Tibial nerve (tissue), 4 donors: ENCODE measurements at places on chromosomes 2 and 18.

DNA sequence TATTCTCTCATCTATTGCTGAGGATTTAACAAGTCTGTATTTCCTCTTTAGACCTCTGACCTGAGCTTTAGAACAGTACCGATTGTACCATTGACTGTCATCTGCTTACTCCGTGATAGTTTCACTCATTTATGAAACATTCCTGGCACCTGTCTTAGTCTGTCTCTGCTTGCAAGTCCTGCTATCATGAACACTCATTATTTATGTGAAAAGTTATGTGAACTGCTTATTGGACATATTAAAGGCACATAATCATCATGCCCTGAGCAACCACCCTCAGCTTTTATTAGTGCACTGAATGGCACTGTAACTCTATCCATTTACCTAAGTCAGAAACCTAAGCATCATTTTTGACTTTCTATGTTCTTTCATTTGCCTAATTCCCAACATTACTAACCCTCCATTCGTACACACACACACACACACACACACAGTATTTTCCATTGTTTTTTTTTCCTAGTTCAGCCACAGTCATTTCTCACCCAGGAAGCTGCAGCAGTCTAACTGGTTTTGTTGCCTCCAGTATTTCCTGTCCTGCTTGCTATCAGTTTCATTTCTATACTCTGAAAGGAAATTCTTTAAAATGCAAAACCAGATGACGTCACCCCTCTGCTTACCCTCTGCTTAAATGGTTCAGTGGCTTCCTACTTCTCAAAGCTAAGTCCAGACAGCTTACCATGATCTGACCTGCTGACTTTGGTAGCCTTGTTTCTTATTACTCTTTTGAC is 146.1 kb downstream of the HAUS1 start:
- DNase-seq, result no peak

GRCh38 chr2:100460904-100461530 is 9.3 kb upstream of the NMS start:
- no peak for DNase-seq

DNA sequence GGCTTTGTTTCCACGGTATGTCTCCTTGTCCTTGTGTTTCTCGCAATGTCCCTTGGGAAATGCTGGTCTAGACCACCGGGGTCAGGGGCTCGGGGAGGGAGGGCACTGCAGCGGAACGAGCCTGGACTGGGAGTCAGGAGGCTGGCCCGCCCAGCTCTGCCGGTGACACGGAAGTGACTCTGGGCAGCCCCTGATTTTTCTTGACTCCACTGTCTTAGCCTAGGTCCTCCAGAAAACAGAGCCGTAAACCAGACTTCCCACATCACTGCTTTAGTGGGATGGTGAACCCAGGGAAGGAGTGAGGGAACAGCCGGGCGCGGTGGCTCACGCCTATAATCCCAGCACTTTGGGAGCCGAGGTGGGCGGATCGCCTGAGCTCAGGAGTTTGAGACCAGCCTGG is 144.2 kb downstream of the ASB1 start:
- no peak for DNase-seq

GRCh38 chr2:9799011-9799596 is 44.2 kb upstream of the TAF1B start:
- DNase-seq, result no peak

GRCh38 chr2:203261326-203262159 is 22.7 kb downstream of the CYP20A1 start:
- no peak for DNase-seq

DNA sequence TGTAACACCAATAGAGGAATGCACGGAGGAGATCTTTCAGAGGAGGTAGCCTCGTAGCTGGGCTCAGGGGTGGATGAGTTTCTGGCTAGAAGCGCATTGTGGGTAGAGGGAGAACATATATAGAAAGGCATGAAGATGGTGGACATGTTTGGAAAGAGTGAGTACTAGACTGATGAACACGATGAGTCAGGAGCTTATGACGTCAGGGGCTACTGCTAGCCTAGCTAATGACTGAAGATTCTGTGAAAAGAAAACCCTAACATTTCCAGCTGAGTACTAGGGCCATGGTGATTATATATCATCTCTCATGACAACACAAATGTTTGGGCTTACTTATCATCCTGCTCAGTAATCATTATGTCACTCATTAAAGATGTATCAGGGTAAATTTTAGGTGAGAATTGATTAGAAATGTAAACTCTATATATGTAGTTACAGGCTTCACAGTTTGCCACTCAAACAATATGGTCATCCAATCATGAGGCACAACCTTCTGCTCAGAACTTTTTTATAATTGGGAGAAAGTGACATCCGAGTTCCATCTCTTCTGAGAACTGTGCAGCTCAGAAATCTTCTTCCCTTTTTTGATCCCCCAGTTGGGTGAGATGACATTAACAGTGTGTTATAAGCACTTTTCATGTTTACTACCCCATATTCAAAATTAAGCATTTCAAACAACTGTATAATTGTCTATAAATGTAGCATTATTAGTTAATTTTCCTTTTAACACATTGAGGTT is 22.2 kb upstream of the IL1RN start:
- no peak for DNase-seq

DNA sequence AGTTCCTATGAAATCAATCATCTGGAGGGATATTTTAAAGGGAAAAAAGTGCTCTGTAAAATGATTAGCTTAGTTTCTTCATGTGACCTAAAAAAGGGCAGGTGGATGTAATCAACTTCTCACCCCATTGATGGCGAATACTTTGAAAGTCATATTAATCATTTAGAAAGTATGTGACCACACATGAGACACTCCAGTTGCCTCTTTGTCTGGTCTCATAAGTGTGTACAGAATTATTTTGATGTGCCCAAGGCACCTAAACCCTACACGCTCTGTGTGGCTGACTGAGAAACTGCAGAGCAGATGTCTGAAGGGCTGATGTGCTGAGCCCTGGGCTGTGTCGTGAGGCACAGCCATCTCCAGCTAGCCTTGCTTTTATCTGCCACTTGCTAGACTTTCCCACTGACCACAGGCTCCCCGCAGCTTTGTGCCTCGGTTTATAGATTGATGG is 26.9 kb downstream of the SGPP2 start:
- DNase-seq, result no peak

DNA sequence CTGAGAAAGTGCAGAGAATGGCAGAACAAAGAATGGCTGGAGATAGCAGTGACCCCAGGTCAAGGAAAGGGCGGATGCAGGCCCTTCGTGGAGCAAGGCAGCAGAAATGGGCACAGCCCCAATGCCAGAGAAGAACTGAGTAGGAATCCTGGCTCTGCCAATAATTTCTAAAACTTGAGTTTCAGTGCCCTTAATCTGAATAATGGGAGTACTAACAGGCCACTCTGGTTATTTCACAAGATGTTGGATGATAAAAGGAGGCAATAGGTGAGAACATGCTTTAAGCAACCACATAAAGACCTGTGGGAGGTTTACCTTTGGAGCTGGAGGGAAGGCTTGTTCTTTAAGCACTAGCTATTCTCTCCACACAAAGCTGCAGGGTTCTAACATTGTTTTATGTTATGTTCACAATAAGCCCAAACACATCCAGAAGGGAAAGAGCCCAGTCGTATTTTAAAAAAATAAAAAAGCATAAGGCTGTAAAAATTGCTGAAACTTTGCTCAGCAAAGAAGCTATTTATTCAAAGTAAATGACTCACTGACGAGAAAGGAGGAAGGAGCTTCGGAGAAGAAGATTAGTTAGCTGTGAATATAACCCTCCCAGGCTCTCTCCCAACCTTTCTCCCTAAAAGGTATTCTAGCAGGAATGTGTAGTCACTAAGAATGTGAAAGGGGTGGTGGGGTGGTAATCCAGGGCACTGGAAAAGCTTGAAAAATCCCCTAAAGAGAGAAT is 470.2 kb downstream of the TXNL1 start:
- no peak for DNase-seq

DNA sequence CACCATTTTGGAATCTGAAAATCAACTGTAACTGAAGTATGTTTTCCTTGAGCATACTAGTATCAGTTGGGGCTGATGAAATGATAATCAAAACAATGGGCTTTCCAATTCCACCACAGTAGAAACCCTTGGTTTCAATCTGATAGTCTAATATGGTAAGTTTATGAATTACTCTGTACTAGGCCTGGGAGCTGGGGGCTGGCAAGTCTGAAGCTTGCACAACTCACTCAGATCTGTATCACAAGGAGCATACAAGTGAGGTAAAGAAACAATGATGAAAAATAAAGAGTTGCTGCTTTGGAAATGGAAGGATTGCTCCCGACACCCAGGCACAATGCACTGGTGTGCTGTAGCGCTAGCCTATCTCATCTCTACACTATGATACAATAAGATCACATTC is 19.4 kb downstream of the ZEB2 start:
- DNase-seq, result no peak

- DNase-seq, result no peak
Observed at GRCh38 chr2:226971770-226972169, 135.9 kb downstream of the RHBDD1 start.

- no peak for DNase-seq
Observed at GRCh38 chr2:71000780-71001591, 6.3 kb upstream of the TEX261 start.

DNA sequence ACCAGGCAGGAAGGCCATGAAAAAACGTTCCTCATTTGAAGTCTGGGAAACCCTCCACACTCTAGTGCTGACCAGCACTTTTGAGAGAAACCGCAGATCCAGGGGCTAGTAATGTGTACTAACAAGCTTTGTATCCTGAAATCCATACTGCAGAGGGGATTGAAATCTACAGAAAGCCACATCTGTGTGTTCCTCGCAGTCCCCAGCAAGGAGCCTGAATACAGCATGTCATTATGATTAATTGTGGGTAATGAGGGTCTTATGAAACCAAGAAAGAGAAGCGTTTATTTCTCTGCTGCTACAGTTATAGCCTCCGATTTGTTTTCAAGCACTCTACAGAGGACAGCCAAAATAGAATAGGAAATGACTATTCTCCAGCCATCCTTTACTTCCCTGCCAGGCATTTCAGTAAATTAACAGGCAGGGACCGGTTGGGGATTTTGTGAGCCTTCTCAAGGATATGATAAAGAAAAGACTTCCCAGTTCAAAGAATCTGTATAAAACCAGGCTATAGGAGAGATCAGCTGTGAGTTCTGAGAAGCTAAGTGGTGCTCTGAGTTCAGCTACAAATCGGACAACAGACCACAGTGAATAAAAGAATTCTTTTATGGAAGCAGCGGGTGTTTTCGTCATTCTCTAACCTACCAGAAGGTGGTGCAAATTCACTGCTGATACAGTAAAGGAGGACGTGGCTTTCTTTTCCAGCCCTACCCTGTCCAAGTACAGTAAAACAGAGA is 133.4 kb downstream of the INSIG2 start:
- DNase-seq, result no peak

DNA sequence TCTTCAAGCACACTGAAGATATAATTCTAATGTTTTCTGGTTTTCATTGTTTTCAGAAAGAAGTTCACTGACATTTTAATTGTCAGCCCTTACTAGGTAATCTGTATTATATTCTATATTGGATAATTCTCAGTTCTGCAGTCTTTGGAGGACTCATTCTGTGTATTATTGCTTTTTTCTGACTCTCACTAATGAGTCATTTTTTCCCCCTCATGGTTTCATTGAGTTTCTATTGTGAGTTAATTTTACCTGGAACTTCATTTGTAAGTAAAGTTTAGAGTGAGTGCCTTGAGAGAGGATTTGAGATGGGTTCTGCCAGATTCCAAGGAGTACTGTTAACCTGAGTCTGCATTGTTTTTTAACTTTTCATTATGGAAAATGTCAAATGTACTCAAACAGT is 90.4 kb upstream of the LYPD1 start:
- no peak for DNase-seq

DNA sequence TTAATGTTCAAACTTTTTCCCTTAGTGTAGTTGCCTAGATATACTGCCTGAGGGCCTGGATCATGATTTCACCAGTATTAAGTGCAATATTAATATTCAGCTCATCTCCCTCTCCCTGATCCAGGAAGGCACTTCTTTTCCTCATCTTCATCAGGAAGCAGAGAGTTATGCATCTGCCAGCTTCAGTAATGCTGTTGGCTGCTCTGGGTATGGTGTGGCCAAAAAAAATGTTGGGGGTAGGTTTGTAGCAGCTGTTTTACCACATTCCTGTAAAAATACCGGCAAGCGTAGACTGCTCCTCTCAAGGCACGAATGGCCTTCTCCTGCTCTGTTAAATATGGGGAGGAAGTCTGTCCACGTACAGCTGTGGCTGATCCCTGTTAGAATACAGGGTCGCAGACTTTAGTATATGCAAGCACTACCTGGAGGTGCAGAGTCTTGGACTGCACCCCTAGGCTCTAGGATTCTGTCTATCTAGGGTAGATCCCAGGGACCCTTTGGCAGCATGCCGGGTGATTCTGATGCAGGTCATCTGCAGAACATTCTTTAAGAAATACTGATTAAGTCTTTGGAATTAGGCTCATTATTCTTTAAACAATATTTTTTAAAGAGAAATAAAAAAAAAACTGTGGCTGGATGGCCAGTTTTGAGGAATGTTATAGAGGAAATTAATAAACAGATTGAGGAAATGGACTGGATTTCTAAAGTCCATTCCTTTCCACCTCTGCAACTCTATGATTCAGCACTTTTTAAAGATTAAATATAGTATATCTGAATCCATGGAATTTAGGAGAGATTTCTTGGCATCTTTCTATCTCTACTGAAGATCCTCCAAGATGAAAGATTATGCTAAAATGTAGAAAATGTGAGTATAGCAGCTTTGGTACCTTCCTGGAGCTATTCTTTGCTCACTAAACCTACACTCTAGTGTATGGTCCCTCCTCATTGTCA is 21.0 kb upstream of the GLS start:
- no peak for DNase-seq

- DNase-seq, result no peak
Observed at GRCh38 chr2:101230541-101231001, 22.1 kb upstream of the CNOT11 start.

- no peak for DNase-seq
Observed at GRCh38 chr2:40654346-40654745, 202.5 kb upstream of the SLC8A1 start.

GRCh38 chr2:36798724-36799123 is 102.2 kb downstream of the VIT start:
- no peak for DNase-seq

- DNase-seq, result no peak
Observed at GRCh38 chr2:209367075-209367747, 56.6 kb upstream of the MAP2 start.

GRCh38 chr2:69203166-69203985 is 183.7 kb downstream of the GFPT1 start:
- DNase-seq, result no peak

- no peak for DNase-seq
Observed at GRCh38 chr2:237182422-237183123, 96.9 kb downstream of the COPS8 start.

GRCh38 chr2:24611631-24612030 is 120.6 kb downstream of the NCOA1 start:
- no peak for DNase-seq

- DNase-seq, result no peak
Observed at GRCh38 chr2:126664639-126665038, 8.7 kb downstream of the GYPC start.

DNA sequence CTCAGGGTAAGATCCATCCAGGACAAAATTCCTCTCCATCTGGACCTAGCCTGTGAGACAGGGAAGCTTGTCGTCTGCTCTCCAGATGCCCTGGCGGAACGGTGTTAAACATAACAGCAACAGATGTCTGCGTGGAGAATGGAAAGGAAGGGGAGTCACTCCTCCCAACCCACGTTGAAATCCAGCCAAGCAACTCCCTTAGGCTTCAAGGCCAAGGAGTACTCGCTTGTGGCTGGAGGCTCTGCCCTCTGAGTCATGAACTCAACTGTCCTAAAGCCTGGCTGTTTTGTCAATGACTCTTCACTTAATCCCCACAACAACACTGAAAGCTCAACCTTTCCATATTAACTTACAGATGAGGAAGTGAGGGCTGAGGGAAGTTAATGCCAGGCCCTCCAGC is 42.2 kb downstream of the TPO start:
- DNase-seq, result no peak

GRCh38 chr2:214881647-214882202 is 72.2 kb upstream of the BARD1 start:
- no peak for DNase-seq
